GOT3 (cell line): ENCODE measurements at places on chromosomes 3 and 15.

DNA sequence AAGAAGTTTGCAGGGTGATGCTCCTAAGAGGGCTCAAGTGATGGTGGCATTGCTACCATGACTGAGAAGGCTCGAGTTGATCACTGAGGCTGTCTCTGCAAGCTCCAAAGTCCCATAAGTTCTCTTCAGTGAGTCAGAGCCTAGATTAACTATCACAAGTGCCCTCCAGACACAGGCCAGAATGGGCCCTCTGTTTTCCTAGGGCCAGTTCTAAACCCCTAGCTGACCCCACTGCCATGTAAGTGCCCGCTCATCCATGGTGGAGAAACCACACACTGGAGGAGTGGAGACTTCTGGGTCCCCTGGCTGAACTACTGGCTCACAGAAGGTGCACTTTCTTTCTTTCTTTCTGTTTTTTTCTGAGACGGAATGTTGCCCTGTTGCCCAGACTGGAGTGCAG, 87.6 kb upstream of the WNT5A start:
- DNase-seq, result no peak

DNA sequence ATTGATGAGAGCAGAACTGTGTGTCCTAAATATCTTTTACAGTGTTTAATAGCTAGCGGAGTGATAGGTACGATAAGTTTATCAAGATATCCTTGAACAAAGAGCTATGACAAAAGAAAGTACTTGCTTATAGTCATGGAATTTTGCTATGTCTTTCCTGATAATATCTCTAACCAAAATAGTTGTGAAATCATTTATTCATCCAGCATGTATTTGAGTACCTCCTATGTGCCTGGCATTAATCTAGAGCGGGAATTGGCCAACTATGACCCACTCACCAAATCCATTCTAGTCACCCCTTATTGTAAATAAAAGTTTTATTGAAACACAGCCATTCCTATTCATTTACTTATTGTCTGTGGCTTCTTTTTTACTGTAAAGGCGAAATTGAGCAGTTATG, 46.6 kb downstream of the ZFAND6 start:
- DNase-seq, result no peak

GRCh38 chr3:71227270-71227661, 356.3 kb downstream of the FOXP1 start:
- DNase-seq, result no peak

DNA sequence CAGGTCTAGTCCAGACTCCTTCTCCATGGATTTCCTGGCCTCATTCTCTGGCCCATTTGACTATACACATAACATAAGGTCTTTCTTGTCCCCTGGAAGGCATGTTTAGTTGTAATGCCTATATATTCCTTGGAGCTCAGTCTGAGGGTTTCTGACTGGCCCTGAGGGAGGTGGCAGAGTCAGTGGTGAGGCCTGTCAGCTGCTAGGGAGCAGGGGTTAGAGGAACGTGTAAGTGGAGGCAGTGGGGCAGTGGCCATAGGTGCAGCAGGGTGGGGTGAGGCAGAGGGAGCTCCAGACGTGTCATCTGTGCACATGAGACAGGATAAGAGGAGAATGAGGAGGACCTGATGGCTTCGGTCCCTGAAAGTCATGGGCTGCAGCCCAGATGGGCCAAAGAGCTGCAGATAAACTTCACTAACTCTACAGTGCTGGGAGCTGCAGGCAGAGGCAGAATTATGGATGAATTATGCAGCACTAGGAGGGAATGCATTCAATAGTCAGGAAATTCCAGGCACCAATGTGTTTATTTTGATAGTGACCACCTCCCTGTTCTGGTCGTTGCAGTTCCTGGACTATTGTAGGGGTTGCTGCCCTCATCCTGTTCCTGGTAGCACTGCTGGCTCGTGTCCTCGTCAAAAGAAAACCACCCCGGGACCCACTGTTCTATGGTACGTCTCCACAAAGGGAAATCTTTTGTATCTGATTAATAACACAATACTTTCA, 4.9 kb downstream of the TM6SF1 start:
- DNase-seq, result no peak

GRCh38 chr3:56812754-56813652, 11.3 kb upstream of the ARHGEF3 start:
- no peak for DNase-seq

DNA sequence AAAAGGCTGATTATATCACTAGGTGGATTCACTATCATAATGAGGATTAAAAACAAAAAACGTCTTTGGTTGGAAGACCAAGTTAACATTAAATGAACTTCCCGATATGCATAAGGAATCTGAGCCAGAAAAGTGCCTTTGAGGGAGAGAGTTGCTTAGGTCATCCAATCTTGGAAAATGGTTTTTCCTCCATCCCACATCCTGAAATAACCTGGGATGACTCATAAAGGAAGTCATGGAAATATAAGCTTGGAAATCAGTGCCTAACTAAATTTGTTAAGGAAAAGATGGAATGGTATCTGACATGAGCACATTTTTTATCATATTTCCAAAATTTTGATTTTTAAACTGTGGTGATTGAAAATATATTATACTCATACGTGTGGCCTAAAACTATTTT, 66.0 kb downstream of the KBTBD8 start:
- DNase-seq, result no peak

GRCh38 chr15:90667073-90667754, 49.9 kb upstream of the BLM start:
- no peak for DNase-seq

DNA sequence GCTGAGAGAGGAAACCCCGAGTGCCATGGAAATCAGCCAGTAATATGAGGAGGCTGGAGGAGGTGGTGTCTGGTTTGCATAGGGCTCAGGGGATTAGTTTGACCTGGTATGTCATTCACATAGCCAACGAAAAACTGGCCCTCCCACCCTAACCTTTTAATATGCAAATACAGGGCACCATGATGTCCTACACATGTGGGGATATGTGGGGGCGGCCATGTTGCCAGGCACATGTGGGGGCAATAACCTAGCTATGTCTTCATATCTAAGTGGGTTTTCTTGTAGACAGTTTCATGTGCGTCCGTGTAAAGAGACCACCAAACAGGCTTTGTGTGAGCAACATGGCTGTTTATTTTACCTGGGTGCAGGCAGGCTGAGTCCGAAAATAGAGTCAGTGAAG, 110.1 kb downstream of the MOBP start:
- DNase-seq, result no peak

GRCh38 chr15:32936283-32936918, 218.6 kb downstream of the GREM1 start:
- no peak for DNase-seq

DNA sequence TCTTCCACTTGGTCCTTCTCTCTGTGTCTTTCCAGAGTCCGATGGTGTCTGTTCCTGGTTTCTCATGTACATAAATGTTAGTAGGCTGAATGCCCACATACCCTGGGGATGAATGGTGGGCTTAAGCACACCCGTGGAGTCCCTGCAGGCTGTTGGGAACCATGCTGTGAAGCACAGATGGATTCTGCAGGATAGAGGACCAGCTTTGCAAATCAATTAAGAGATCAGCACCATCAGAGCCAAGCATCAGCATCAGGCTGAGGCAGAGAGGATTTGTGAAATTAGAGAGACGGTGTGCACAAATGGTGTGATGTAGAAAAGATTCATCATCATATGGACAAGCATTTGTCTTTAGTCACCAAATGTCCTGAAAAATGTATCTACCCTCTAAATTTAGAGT, 127.1 kb downstream of the SV2B start:
- DNase-seq, result no peak

- no peak for DNase-seq
Observed at GRCh38 chr3:127718245-127718915, 45.6 kb downstream of the ABTB1 start.

DNA sequence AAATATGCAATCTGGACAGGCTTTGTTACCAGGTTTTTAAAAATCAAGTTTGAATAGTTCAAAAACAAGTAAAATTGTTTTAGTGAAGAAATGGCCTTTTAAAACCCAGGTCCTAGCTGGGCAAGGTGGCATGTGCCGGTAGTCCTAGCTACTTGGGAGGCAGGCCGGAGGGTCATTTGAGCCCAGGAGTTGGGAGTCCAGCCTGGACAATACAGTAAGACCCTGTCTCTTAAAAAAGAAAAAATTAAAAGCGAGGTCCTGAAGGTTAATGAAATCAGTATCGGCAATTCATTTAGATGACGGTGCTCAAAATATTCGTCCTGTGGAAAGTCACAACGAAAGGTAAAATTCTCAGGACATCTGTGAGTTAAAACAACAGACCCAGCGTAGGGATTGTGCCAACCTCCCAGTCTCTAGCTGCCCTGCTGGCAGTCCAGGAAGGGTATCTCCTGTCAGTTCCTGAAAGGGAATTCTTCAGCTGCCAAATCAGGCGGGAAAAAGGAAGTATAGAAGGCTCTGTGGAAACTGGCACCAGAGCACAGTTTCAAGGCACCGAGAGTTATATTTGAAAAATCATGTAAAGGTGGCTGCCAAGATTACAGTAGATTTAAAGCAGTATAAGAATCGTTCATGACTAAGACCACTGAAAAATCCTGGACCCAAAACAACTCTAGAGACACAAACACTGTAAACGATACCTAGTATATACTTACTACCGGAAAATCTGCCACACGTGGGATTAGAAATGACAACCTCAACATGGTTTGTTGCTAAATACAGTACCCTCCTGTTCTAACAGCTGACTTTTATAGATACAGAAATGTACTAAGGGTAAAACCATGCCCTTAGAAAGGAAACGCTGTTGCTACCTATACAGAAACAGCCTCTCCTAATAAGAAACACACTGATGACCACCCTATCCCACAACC, 1.2 kb upstream of the ABHD17C start:
- no peak for DNase-seq
